ENCODE measurements at places on chromosomes 7 and 10. TPM values are rescaled to one million over a fixed set of nuclear protein-coding genes. Genes with fewer than 3 reads are reported as not detected.

WAC gene
- polyA plus RNA-seq = 63.9 TPM

RAPGEF5 gene
- 37.8 TPM for polyA plus RNA-seq

PAX2 gene
- polyA plus RNA-seq = not detected

LRRN3 gene
- polyA plus RNA-seq = 138 TPM

PIP gene
- not detected for polyA plus RNA-seq

GPR15LG gene
- polyA plus RNA-seq = not detected

MRLN gene
- polyA plus RNA-seq = not detected

SPDYE16 gene
- polyA plus RNA-seq = 0.81 TPM

RNF32 gene
- polyA plus RNA-seq = 2.6 TPM

SNCG gene
- polyA plus RNA-seq = 4.1 TPM

UPK3BL2 gene
- 9.0 TPM for polyA plus RNA-seq

KIAA1549 gene
- 14.8 TPM for polyA plus RNA-seq

C7orf33 gene
- not detected for polyA plus RNA-seq

ITPRID1 gene
- not detected for polyA plus RNA-seq

TAS2R41 gene
- not detected for polyA plus RNA-seq

KCNIP2 gene
- 10.0 TPM for polyA plus RNA-seq

HOXA2 gene
- polyA plus RNA-seq = not detected

LRIT1 gene
- not detected for polyA plus RNA-seq

TFR2 gene
- 23.5 TPM for polyA plus RNA-seq

UBTD1 gene
- polyA plus RNA-seq = 2.8 TPM

CCSER2 gene
- 38.3 TPM for polyA plus RNA-seq

ZNF853 gene
- polyA plus RNA-seq = 8.7 TPM

NKX1-2 gene
- polyA plus RNA-seq = 0.16 TPM

PVRIG gene
- not detected for polyA plus RNA-seq

TAS2R39 gene
- not detected for polyA plus RNA-seq

CDC14C gene
- polyA plus RNA-seq = not detected

AKR1C3 gene
- polyA plus RNA-seq = 1.7 TPM
